ENCODE measurements at places on chromosomes 11 and 22.
A peak's percentile ranks its signal among the peaks of the same experiment; 100 is the strongest.

GRCh38 chr11:235609-235996 is 539 bp downstream of the SIRT3 start:
- H3K4me3 ChIP-seq = peak overlapping the region; percentile 92
- H3K27me3 ChIP-seq = no peaks in the 10 kb centered on the region
- peak overlapping the region; percentile 90 for H3K27ac ChIP-seq
- DNase-seq = peak; percentile 85
- H3K4me1 ChIP-seq = peaks cover 38% of the 10 kb centered on the region
- H3K36me3 ChIP-seq = peaks cover 19% of the 10 kb centered on the region

- no peak within 1 kb of the TSS for H3K27ac ChIP-seq
- peaks cover 25% of the 10 kb centered on the region for H3K4me1 ChIP-seq
- H3K4me3 ChIP-seq = peak within 1 kb of the TSS; percentile 50
- H3K36me3 ChIP-seq = no peaks in the 10 kb centered on the region
These were observed at the start of gene BARX2 for GRCh38 chr11:129375751-129376657. TSS of gene BARX2 (plus strand) at chr11:129375848. CDS start at chr11:129376036, 188 bp downstream.

- no peak overlapping the region for H3K27ac ChIP-seq
- H3K36me3 ChIP-seq = no peaks in the 10 kb centered on the region
- peaks cover 9% of the 10 kb centered on the region for H3K27me3 ChIP-seq
- DNase-seq = no peak
- no peaks in the 10 kb centered on the region for H3K4me1 ChIP-seq
- H3K4me3 ChIP-seq = no peak overlapping the region
These were observed 1020.1 kb downstream of the TBC1D22A start for GRCh38 chr22:47782328-47783075.

GRCh38 chr11:77308838-77309237 is 7.4 kb upstream of the GDPD4 start:
- peaks cover 6% of the 10 kb centered on the region for H3K4me1 ChIP-seq
- peak overlapping the region; percentile 73 for H3K27ac ChIP-seq
- H3K27me3 ChIP-seq = no peaks in the 10 kb centered on the region
- no peaks in the 10 kb centered on the region for H3K36me3 ChIP-seq
- DNase-seq = no peak
- H3K4me3 ChIP-seq = no peak overlapping the region

DNA sequence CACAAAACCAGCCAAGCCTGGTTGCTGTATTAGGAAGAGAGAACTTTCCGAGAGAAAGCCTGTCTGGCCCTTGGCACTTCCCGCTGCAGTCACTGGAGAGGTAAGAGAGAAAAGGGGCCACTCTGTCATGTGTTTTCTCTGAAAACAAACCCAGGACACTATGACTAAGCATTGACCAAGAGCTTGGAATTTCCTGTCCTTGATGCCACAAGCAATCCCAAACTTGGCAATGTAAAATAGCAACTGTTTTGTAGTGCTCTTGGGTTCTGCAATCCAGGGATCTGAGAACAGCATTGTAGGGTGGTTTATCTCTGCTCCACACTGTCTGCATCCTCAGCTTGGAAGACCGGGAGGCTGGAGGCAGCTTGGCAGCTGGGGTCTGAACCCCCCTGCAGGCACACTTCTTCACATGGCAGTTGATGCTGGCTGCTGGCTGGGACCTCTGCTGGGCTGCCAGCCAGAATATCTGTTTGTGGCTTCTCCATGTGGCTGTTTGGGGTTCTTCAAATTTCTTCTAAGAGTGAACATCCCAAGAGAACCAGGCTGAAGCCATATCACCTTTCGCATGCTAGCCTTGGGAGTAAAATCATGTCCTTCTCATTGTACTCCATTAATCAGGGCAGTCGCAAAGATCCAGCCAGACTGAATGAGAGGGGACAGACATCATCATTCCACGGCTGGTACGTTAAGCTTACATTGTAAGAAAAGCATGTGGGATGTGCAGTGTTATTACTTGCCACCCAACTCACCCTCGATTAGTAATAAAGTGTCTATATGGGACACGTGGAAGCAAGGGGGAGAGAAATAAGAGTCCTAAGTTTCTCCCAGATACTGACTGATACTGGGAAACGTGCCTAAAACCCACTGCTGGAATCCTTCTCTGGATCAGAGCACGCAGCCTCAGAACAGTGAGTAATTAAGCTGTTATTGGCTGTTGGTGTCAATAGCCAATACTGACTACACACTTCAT is 537.4 kb upstream of the B3GAT1 start:
- H3K27me3 ChIP-seq = peaks cover 25% of the 10 kb centered on the region
- H3K4me1 ChIP-seq = no peaks in the 10 kb centered on the region
- no peaks in the 10 kb centered on the region for H3K36me3 ChIP-seq
- DNase-seq = no peak

DNA sequence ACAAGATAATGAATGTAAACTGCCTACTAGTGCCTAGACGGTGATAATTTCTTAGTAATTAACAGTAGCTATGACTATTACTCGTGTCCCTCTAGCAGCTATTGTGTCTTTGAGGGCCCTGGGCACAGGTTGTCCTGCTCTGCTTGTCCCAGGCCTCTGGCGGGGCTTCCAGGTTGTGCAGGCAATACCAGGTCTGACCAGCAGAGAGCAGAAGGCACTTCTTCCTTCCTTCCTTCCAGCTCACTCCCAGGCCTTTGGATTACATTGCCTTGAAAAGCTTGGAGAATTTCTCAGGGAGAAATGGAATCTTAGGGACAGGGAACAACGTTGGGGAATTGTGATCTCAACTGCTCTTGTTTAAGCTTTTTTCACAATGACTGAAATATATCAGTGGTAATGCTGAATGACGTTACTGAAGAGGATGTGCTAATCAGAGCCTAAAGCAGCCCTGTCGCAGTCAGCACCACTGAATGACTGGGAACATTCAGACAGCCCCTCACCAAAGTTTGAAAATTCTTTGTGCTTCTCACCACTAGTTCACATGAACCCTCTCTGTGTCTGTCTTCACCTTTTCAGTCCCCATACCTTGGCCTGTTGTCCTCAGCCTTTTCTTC is 8.4 kb upstream of the CCKBR start:
- H3K4me1 ChIP-seq = no peaks in the 10 kb centered on the region
- peak; percentile 77 for DNase-seq
- H3K4me3 ChIP-seq = no peak overlapping the region
- H3K27me3 ChIP-seq = no peaks in the 10 kb centered on the region
- H3K36me3 ChIP-seq = no peaks in the 10 kb centered on the region
- no peak overlapping the region for H3K27ac ChIP-seq

GRCh38 chr11:79313530-79313913 is 127.3 kb downstream of the TENM4 start:
- no peaks in the 10 kb centered on the region for H3K27me3 ChIP-seq
- DNase-seq = no peak
- H3K27ac ChIP-seq = no peak overlapping the region
- no peak overlapping the region for H3K4me3 ChIP-seq
- no peaks in the 10 kb centered on the region for H3K36me3 ChIP-seq
- H3K4me1 ChIP-seq = no peaks in the 10 kb centered on the region

DNA sequence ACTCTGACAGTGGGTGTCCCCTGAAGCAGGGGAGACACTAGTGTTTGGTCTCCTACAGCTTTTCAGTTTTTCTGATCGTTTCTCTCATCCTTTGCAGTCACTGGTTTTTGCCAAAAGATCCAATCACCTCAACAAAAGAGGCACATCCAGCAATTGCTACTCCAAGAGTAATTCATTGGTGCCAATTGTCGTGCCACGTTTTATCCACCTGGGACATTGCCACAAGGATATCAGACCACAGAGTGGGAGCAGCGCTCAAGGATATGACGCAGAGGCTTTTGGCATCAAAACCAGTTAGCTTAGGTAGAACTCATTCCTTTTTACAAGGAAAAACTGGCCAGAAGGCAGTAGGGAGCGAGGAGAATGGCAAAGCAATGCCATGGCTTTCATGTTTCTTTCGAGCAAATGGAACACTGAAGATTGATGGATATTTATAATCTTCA is 40.9 kb upstream of the BLID start:
- DNase-seq = no peak
- H3K27me3 ChIP-seq = peaks cover 15% of the 10 kb centered on the region
- no peaks in the 10 kb centered on the region for H3K36me3 ChIP-seq
- H3K4me1 ChIP-seq = peaks cover 5% of the 10 kb centered on the region

DNA sequence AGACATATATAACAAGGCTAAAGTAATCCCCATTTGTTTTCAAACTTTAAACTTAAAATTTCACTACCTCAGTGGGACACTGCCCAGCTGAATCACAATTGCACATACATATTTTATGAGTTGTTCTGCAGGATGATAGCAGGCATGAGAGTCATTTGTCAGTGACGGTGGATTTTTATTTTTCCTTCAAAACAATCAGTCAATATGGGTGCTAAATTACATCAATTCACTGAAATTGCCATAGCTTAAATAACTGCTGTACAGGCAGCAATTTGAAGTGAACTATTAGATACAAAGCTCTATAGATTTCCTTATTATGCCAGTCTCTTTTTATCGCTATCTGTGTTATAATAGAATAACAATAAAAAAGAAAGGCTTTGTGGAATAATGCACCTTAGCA is 784.6 kb upstream of the ANO3 start:
- H3K27ac ChIP-seq = no peak overlapping the region
- no peak overlapping the region for H3K4me3 ChIP-seq
- no peaks in the 10 kb centered on the region for H3K36me3 ChIP-seq
- DNase-seq = no peak

DNA sequence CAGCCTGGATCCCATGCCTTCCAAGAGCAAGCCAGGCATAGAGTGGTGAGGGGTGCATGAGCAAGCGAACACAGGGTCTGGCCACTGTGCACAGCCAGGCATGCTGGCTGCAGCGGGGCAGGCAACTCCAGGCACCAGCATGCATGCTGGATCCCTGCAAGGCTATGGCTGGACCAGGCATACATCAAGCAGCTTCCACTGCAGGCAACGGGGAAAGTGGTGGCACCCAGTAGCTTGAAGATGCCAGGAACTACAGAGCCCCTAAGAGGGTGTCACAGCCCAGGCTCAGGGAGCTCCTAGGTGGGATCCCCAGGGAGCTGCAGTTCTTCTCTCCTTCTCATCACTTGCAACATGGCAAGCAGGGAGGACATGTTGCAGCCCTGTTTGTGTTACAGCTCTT is 45.2 kb downstream of the CHST1 start:
- H3K4me1 ChIP-seq = no peaks in the 10 kb centered on the region
- H3K4me3 ChIP-seq = no peak overlapping the region
- no peak for DNase-seq
- peaks cover 29% of the 10 kb centered on the region for H3K27me3 ChIP-seq
- no peaks in the 10 kb centered on the region for H3K36me3 ChIP-seq

DNA sequence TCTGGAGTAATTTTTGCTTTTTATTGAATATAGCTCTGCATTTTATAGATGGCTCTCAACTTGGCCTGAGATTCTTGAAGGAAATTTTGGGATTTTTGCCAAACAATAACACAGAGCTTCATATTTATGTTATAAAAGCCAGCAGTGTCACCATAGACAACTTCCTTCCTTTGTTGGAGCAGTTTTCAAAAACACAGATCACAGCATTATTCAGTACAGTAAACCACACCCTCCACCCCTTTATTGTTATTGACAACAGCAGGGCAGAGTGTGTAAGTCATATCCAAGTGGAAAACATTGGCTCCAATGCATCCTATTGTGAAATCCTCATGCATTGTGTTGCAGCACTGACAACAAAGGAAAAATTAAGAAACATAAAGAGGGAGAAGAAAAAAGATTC is 62.6 kb upstream of the PRSS23 start:
- no peak for DNase-seq
- no peaks in the 10 kb centered on the region for H3K36me3 ChIP-seq
- peaks cover 19% of the 10 kb centered on the region for H3K4me1 ChIP-seq
- H3K4me3 ChIP-seq = no peak overlapping the region

DNA sequence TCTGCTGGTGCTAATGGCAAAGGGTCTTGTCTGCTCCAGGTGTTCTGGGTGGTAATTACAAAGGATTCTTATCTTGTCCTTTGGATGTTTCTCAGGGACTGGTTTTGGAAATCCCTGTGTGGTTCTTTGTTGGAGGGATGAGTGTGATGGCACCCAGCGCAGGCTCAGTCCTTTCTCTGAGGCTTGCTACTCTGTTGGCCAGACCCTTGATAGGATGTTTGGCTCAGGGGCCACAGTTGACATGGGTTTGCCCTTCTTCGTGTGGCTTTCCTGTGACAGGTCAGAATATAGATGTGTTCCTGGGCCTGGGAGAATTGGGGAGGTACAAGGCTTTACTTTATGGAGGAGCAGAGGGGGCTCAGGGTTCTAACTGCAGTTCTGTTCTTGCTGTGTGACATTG is 4.0 kb downstream of the ARHGEF17 start:
- peaks cover 4% of the 10 kb centered on the region for H3K27me3 ChIP-seq

- no peak overlapping the region for H3K27ac ChIP-seq
- no peak overlapping the region for H3K4me3 ChIP-seq
- DNase-seq = no peak
- H3K27me3 ChIP-seq = peaks cover 23% of the 10 kb centered on the region
- peaks cover 9% of the 10 kb centered on the region for H3K4me1 ChIP-seq
- H3K36me3 ChIP-seq = no peaks in the 10 kb centered on the region
These were observed 2.4 kb downstream of the MYRF start for GRCh38 chr11:61754534-61755482.

DNA sequence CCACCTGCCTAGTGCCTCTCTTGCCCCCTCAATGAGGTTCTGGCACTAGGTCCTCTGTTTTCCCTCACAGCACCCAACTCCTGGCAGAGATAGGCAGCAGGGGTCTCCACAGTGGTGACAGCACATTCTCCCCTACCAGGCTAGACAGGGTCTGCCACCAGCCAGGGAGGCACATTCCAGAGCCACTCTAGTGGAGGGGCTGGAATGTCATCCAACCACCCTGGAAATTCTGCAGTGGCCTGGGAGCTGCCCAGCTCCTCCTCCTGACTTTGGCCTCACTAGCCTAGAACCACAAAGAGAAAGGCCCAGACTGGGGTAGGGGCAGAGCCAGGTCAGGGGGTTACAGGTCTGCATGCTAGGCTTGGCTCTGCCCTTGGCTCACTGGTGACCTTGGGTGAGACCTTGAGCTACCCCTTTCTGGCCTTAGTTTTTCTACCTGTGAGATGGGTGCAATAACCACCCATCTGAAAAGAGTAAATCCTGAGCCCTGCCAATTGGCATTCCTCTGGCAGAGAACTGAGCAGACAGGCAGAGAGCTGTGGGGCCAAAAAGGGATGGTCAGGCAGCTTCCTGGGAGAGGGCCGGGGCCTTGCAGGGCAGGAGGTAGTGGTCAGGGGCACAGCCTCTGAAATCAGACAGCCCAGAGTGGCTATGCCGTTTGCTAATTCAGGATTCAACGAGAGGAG is 7.1 kb downstream of the P2RY2 start:
- H3K4me1 ChIP-seq = no peaks in the 10 kb centered on the region
- H3K27ac ChIP-seq = no peak overlapping the region
- H3K36me3 ChIP-seq = no peaks in the 10 kb centered on the region
- peaks cover 3% of the 10 kb centered on the region for H3K27me3 ChIP-seq
- H3K4me3 ChIP-seq = no peak overlapping the region
- DNase-seq = no peak

All from activated CD4-positive, alpha-beta T cell treated with anti-CD3 and anti-CD28 coated beads for 36 hours (primary cell).